ENCODE measurements at places on chromosomes 3 and 15.

DNA sequence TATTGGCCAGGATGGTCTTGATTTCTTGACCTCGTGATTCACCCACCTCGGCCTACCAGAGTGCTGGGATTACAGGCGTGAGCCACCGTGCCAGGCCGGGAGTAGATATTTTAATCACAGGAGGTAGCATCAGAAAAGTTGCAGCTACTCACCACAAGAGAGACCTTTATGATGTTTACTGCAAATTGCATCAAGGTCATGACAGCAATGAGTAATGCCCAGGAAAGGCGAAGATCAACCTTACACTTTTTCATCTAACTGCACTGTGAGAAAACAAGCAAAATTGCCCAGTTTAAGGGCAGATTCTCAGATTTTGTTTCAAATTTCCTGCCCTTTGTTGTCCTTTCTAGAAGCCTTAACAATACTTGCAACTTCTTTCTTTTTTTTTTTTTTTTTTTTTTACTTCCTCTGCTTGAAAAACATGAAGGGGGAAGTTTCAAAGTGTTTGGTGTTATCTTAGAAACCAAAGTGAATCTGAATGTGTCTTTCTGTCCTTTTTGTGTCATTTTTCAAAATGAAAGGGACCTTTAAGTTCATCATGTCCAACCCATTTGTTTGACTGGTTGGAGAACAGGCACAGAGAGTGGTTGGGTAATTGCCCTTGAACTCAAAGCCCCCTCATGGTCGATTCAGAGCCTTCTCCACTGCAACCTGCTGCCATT, 25.0 kb downstream of the TGFBR2 start:
- peaks cover 12% of the 10 kb centered on the region for H3K36me3 ChIP-seq
- H3K27ac ChIP-seq, result peak overlapping the region; percentile 22
- DNase-seq, result no peak
- peaks cover 23% of the 10 kb centered on the region for H3K4me1 ChIP-seq

DNA sequence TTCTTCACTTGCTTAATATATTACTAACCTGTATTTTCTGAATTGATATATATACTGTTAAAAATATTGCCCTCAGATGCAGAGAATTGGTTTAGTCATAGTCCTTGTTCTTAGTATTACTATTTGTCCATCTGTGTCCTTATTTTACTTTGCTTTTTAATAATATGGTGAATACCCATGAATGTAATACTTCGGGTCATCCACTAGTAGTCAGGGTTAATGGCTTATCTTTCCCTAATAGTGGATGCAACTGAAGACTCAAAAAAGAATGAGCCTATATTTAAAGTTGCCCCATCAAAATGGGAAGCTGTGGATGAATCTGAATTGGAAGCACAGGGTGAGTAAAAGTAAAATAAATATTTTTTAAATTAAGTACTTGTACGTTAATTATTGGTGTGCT, 36.5 kb downstream of the U2SURP start:
- H3K4me1 ChIP-seq, result no peaks in the 10 kb centered on the region
- peaks cover 55% of the 10 kb centered on the region for H3K36me3 ChIP-seq
- DNase-seq, result no peak
- H3K27ac ChIP-seq, result no peak overlapping the region
- no peaks in the 10 kb centered on the region for H3K27me3 ChIP-seq

DNA sequence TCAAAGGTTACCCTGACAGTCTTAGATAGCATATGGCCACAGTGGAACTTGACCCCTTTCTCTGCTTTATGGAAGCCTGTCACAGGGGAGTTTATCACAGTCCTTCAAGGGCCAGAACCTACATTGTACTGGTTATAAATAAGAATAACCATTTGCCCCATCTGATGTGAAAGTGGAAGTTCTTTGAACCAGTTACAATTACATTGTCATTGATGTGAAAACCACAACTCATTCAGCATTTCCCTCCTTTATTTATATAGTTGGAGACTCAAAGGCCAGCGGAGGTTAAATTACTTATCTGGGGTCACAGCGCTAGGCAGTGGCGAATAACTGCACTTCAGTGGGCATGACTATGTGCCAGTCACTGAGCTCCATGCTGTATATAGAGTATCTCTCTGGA, 60.5 kb upstream of the TBC1D5 start:
- H3K27ac ChIP-seq, result no peak overlapping the region
- no peaks in the 10 kb centered on the region for H3K36me3 ChIP-seq
- no peaks in the 10 kb centered on the region for H3K27me3 ChIP-seq
- no peak for DNase-seq

DNA sequence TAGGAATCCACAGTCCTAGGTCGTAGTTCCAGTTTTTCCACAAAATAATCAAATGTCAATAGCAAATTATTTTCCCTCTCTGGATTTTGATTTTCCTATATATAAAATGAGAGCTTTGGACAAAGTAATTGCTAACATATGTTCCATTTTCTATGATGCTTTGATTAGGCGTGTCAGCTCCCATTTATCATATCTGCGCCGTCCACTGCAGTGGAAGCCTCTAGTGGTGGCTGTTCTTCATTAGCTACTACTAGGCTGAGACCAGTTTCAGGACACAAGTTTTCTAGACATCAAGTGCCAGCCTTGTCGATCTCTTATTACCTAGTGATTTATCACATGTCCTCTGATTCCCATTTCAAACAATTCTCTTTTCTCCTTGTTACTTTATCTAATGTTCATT, 271.5 kb downstream of the TUSC7 start:
- H3K4me3 ChIP-seq, result no peak overlapping the region
- H3K27ac ChIP-seq, result no peak overlapping the region
- H3K36me3 ChIP-seq, result no peaks in the 10 kb centered on the region
- H3K27me3 ChIP-seq, result no peaks in the 10 kb centered on the region

GRCh38 chr3:4515916-4516579, 22.9 kb downstream of the ITPR1 start:
- H3K27me3 ChIP-seq, result no peaks in the 10 kb centered on the region
- DNase-seq, result no peak
- peaks cover 57% of the 10 kb centered on the region for H3K4me1 ChIP-seq
- peak overlapping the region; percentile 75 for H3K27ac ChIP-seq
- H3K36me3 ChIP-seq, result no peaks in the 10 kb centered on the region
- H3K4me3 ChIP-seq, result peak overlapping the region; percentile 39

DNA sequence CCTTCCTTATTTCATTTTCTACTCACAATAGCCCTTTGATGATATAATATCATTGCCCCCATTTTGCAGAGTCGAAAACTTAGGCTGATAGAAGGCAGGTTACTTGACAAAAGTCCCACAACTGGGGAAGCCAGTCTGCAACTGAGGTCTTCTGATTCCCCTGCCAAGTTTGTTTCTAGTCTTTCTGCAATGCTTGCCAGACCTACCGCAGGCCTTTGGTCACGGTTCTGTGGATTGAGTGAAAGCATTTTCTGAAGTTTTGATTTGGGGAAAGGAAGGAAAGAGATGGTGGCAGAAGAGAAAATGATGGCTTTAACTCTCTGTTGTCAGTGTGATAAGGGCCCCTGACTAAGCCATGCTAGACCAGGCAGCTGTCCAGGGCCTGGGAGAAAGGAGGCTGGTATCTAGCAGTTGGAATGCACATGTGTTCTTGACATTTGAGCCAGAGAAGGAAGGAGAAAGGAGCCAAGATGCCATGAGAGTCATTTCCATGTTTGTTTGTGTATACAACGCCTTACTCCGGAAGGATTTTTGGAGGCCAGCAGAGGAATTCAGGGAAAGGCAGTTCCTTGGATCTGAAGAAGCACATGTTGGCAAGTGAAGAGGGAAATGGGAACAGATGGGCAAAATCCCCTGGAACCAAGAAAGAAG, 29.9 kb downstream of the FAH start:
- no peaks in the 10 kb centered on the region for H3K27me3 ChIP-seq
- DNase-seq, result no peak
- peak overlapping the region; percentile 41 for H3K27ac ChIP-seq
- peaks cover 37% of the 10 kb centered on the region for H3K36me3 ChIP-seq
- H3K4me3 ChIP-seq, result no peak overlapping the region

DNA sequence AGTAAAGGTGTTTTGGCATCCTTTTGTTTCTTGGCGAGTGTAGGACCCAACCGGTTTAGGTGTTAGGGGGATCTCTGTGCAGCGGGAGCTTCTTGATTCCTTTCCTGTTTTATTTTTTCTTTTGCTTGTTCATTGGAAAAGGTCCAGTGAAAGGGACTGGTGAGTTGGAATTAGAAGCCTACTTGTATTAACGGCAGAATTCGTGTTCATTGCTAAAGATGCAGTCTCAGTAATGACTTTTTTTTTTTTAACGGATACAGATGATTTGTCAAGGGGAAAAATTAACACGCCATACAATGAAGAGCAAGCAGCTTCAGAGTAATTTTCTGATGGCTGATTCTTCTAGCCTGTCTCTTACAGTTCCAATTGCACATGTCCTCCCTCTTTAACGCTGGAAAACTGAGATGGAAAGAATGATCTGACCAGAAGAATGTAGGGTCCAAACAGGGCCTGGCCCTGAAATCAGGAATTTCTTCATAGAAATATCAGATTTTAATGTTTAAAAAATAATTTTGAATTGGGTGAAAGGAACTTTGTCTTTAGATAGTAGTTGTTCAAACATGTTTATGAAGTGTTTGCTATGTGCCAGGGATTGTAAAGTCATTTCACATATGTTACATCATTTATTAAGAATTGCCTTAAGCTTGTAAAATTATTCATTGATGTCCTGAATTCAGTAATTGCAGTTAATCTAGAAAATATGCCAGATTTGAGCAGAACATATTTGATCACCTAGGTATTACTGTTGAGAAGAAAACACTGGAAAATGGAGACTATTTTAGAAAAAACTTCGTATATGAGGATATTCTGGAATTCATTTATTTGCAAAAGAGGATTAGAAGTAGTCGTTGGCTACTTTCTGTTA, 1.4 kb downstream of the MAPK6 start:
- H3K4me3 ChIP-seq, result peak overlapping the region; percentile 82
- H3K4me1 ChIP-seq, result peaks cover 5% of the 10 kb centered on the region
- no peak for DNase-seq
- H3K27ac ChIP-seq, result peak overlapping the region; percentile 88

DNA sequence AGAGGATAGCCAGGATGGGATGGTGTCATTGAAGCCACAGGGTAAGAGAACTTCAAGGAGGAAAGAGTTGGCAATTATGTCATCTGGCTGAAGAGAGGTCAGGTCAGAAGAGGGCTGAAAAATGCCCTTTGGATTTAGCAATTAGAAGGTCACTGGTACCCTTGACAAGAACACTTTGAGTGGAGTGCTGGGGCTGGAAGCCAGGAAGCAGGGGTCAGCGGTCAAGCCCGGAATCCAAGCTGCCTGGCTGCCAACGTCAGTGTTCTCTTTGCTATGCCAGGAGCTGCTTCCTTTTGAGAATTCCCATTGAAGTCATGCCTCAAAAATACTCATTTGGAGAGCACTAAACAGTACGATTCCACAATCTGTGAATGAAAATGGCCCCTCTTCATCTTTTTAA, 386.5 kb downstream of the SHQ1 start:
- no peak overlapping the region for H3K27ac ChIP-seq
- DNase-seq, result no peak

DNA sequence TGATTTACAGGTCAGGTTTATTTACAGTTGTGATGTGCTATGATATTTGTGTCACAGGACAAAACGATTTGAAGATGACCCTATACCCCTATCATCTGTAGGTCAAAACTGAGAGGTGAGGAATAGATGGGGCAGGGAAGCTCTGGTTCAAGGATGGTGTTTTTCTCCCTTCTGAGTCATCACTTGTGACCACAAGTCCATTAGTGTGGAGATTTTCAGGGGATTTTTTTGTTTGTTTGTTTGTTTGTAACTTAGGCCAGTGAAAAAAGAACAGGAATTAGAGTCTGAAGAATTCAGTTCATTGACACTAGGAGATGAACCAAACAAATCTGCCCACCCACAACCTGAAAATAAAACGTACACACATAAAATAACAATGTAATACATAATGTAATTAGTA, 62.7 kb upstream of the FAM98B start:
- H3K36me3 ChIP-seq, result no peaks in the 10 kb centered on the region
- H3K27me3 ChIP-seq, result no peaks in the 10 kb centered on the region
- no peaks in the 10 kb centered on the region for H3K4me1 ChIP-seq
- H3K4me3 ChIP-seq, result no peak overlapping the region
- DNase-seq, result no peak
- no peak overlapping the region for H3K27ac ChIP-seq

DNA sequence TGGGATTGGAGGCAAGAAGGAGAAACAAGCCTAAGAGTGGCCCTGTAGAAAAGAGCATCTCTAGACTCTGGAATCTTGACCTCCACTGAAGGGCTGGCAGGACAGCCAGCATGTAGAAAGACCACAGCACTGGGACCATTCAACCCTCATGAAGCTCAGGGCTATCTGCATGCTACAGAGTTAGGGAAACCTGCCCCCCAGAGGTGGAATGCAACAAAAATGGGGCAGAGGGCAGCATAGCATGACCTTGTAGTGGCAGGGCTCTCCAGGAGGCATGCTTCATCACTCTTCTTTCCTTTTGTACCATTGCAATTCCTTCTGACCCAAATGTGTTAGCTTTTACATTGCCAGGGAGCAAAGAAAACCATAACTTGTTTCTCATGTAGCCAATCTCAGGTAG, 445.4 kb downstream of the EPHB1 start:
- no peaks in the 10 kb centered on the region for H3K27me3 ChIP-seq
- no peaks in the 10 kb centered on the region for H3K4me1 ChIP-seq
- no peak for DNase-seq
- H3K36me3 ChIP-seq, result no peaks in the 10 kb centered on the region

DNA sequence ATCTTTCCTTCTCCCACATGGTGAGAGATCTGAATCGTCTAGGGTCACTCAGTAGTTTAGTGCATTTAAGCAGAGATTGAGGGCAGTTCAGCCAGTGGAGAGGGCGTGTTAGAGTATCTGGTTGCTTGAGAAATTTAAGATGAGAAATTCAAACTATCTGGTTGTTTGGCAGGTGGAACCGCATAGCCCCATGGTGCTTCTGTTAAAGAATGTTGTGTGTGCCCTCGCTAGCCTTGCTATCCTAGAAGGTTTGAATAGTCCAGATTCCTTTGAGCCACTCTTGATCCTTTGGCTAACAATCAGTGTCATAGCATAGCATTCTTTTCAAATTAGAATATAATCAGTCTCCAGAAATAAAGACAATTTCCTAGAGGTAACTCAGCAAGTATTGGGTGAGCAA, 32.1 kb downstream of the ABHD17C start:
- no peaks in the 10 kb centered on the region for H3K27me3 ChIP-seq
- H3K4me3 ChIP-seq, result no peak overlapping the region
- H3K27ac ChIP-seq, result no peak overlapping the region

DNA sequence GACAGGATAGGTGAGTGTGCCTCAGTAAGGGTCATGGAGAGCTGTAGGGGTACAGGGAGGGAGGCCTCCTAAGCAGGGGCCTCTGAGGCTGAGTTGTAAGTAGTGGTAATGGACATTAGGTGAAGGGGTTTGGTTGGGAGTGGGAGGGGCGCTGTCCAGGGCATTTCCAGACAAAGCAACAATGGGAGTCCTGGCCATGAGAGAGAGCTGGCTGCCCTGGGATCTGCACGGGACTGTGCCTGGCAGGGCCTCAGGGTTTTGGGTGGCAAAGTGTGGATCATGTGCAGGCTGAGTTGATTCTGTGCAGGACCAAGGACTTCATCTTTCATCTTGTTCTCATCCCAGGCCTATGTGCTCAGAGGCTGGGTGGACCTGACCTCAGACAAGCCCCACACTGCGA, 4.6 kb downstream of the TTC21A start:
- no peaks in the 10 kb centered on the region for H3K27me3 ChIP-seq
- H3K36me3 ChIP-seq, result no peaks in the 10 kb centered on the region
- no peak overlapping the region for H3K27ac ChIP-seq
- no peak for DNase-seq
- no peaks in the 10 kb centered on the region for H3K4me1 ChIP-seq
- H3K4me3 ChIP-seq, result no peak overlapping the region

Data from ascending aorta (tissue), 2 donors.